Erythroblast (primary cell): ENCODE measurements at places on chromosomes 6 and 20.

DNA sequence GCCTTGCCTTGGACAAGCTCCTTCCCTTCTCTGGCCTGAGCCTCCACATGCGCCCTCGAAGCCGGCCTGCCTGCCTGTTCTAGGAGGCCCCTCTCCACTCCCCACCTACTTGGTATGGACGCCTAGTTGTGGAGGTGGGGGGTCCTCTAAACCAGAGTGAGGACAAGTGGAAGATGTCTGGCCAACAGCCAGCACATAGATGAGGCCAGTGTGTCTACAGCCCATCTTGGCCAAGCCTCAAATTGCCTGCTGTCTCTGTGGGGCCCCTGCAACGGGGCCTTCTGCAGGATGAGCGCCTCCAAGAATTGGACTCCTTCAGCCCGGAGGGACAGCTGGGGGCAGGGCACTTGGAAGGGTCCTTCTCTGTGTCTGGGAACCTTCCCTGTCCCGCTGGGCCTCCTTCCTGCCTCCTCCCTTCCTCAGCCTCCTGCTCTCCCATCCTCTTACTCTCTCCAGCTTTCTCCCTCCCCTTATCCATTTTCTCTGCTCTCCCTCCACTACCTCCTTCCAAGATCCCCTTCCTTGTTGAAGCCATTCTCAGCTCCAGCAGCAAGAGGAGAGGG is 1.6 kb downstream of the MDFI start:
- no peak for DNase-seq

DNA sequence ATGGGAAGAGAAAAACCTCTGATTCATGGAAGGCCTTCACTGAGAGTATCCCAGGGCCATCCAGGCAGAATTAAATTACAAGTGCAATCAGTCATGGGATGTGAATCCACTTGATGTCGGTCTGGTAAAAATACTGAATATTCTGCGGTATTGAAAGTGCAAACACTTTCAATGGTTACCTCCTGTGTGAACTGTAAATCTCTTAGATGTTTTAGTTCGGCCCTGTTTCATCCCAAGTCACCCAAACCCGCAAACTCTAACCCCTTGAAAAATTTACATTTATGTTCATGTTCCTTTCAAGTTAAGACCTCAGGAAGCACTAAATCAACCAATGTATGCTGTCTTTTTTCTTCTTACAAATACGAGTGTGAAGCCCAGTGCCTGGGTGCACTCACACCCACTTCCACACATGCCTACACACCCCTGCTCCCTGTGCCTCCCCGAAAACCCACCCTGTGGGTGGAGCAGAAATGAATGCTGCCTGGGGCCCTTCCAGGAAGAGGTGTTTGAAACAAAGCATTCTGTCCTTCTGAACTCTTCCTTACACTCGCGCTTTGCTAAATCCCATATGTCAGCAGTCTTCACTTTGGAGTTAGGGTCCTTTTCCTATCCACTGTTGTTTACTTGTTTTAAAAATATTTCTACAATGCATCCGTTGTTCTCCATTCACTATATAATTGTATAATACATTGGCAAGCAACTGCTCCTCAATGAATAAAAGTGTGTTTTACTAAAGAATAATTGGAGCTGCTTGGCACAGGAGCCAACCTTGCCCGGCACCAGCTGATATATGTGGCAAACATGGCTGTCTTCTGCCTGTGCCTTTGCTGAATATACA is 62.7 kb downstream of the FYN start:
- DNase-seq = no peak

DNA sequence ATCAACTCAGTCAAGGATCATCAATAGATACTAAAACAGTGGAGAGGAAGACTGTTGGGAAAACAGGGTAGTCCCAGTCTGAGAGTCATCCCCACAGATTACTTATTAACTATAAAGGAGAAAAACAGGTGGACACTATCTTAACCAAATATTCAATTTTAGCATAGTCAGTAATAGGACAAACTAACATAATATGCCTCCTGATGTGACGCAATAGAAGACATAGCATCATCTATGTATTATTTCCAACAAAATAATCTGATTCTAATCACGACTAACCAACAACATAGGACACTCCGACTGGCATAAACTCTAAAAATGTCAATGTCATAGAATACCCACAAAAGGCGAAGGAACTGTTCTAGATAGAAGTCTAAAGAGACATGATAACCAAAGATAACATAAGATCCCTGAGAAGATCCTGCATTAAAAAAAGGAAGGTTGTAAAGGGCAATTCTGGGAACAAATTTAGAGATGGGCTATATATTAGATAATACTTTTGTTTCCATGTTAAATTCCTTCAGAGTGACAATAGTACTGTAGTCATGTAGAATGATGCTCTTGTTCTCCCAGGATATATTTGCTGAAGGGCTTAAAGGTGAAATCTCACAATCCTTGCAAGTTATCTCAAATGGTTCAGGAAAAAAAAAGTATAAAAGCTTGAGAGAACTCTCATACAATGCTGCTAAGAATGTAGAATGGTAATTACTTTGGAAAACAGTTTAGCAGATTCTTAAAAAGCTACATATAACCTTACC is 28.9 kb downstream of the ILRUN start:
- no peak for DNase-seq

- no peak for DNase-seq
Observed at GRCh38 chr6:36593569-36594028, 563 bp upstream of the SRSF3 start.

- no peak for DNase-seq
Observed at GRCh38 chr6:116003668-116004067, 57.0 kb downstream of the FRK start.

DNA sequence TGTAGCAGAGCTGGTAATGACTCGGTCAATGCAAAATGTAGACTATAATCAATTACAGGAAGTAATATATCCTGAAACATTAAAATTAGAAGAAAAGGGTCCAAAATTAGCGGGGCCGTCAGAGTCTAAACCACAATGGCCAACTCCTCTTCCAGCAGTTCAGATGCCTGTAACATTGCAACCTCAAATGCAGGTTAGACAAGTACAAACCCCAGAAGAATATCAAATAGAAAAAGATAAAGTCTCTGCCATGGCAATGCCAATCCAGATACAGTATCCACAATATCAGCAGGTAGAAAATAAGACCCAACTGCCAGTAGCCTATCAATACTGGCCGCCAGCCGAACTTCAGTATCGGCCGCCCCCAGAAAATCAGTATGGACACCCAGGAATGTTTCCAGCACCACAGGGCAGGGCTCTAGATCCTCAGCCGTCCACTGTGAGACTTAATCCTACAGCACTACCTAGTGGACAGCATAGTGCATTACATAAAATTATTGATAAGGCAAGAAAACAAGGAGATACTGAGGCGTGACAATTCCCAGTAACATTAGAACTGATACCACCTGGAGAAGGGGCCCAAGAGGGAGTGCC is 158.4 kb downstream of the GPX5 start:
- peak; percentile 67 for DNase-seq

DNA sequence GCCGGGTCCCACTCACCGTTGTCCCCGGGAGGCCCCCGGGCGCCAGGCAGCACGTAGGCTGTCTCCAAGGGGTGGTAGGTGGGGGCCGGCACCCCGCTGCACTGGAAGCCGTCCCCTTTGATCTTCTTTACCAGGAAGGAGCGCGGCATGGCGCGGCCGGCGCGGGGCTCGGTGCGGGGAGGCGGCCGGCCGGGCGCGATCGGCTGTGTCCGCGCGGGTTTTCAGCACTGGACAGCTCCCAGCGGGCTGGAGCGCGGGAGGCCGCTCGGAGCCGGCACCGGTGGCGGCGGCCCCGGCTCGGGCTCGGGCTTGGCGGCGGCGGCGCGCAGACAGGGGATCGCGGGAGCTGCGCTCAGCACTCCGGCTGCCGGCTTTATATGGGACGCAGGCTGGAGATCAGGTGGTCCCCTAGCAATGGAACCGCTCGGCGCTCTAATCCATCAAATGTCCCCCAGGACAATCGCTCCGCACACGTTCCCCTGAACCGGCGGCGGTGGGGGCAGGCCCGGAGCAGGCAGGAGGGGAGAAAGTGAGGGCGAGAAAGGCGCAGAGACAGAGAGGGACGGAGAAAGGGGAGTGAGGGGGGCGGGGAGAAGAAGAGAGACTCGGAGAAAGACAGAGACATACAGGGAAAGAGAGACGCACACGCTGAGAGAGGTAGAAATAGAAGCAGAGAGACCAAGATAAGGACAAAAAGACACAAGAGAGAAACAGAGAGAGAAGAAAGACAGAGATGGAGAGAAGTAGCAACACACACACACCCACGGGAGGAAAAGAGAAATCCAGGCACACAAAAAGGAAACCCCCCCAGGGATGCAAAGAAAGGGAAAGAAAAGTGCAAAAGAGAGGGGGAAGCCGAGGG is at the start of gene SCRT2:
Gene SCRT2 (minus strand): TSS at position 350 of the 862 bp plus-strand sequence. CDS start 201 bp downstream, at position 149.
- DNase-seq = peak; percentile 79

- peak; percentile 22 for DNase-seq
Observed at GRCh38 chr6:127267646-127268625, 1.3 kb downstream of the RNF146 start.

DNA sequence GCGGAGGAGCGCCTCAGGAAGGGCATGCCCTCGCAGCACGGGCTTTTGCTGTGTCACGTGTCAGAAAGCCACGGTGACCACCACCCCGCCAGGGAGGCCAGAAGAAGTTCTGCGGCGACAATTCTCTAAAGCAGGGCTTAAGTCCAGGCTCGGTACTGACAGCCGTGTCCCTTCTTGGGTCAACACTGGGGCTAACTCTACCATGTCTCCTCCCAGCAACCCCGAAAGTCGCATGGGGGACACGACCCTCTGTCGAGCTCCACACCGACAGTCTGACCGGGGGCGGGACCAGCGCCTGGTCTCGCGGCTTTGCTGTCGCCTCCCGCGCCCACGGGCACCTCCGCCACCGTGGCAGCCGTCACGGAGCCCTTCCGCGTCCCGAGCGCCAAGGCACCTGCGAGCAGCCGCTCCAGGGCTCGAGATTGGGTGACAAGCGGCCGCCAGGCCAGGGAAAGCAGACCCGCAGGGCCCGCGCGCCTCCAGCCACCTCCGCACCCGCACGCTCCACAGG is 534 bp downstream of the NANP start:
- DNase-seq = peak; percentile 70

- DNase-seq = no peak
Observed at GRCh38 chr6:50924758-50925157, 106.1 kb downstream of the TFAP2B start.

DNA sequence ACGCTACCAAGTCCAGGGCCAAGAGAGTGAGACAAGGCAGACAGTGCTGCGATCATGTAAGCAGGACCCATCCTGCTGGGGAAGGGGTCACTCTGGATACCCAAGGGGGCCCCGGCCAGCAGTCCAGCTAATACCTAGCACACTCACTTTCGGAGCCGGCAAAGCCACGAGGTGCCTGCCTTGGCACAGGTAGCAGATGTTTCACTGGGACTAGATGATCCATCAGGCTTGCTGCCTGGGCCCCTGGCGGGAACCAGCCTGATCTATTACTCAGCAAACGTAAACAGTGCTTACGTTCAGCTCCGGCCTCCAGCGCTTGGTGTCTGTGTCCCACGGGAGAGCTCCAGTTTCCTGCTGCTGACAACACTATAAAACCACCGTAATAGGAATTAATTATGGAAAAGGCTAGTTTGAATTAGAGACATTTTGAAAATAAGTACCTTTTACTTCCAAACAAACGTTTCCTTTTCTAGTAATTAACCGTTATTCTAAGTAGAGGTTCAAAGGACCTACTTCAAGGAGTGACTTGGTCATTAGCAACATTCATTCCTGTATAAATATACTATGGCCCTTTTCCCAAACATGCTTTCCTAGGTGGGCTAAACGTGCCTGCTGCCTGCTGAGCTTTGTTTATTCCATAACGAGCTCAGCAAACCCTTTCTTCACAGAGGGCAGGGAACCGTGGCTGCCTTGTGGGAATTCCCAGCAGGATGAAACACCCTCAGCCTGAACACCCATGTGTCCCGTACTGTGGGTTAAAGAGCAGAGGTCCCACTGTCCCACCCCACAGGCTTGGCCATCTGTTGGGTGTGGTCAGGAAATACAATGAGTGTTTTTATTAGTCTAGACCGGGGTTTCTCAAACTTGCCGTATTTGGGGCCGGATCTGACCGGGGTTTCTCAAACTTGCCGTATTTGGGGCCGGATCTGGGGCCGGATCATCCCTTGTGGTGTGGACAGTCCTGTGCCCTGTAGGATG is 18.4 kb downstream of the SLC22A23 start:
- DNase-seq = no peak

- DNase-seq = no peak
Observed at GRCh38 chr6:98931696-98932095, 16.1 kb downstream of the FBXL4 start.

DNA sequence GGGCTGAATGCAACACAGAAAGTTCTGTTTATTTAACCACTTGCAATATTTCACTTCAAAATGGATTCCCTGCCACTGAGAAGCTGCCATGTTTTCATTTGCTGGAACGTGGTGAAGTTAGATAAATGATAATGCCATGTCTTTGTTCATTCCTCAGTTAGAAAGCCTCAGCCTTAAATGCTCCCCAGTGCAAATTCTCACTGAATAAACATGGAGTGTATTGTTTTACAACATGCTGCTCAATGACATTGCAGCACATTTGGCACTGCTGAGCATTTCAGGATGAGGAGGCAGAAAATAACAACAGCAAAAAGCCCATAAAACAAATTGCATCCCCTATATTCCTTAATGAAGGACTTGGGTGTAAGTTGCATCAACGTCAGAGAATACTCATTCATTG is 913.8 kb upstream of the FLRT3 start:
- no peak for DNase-seq

DNA sequence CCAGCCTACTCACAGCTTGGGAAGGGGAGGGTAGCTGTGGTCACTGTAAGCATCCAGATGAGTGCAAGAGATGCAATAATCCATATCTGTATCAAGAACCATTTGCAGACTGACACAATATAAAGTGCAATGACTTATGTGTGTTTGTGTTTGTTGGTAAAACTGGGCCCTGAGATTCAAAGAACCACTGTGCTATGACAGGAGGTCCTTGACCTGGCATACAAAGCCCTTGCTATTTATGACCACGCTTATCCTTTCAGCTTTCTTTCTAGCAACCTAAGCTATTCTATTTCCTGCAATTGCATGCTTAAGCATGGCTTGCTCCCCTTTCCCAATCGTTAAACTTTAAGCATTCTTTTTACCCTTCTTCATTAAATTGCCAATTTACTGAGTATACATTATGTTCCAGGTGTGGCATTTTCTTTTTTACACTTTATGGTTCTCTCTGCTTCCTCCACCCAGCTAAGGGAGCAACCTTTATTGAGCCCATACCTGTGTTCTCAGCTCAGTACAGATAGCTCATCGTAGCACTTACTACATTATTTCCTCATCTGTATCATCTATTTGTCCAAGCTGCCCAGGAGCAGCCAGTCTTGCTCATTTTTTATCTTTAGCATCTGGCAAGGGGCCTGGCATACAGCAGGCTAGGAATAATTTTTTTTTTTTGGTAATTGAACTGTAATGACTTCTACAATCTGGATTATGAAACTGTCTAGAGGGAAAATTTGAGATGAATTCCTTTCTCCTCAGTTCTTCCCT is 3.5 kb downstream of the MCUR1 start:
- DNase-seq = no peak
